ENCODE measurements at places on chromosomes 1 and 21.
A peak's percentile ranks its signal among the peaks of the same experiment; 100 is the strongest.

DNA sequence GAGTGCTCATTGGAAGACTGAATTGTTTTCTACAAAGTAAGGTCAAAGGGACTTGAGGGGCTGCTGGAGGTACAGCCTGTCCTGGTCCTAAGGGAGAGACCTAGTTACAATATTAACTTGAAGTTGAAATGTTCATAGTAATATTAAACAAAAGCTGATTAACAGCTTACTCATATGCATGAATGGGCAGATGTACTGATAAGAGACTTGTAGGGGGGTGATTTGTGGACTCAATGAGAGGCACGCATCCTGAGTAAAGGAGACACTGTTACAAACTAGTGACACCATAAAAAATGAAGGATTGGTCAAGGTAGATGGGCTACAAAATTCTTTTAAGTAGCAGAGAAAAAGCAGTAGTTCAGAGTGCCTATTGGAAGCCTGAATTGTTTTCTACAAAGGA is 2.7 kb downstream of the HSD11B1 start:
- ATAC-seq = peak; percentile 64

- ATAC-seq = no peak
Measured at GRCh38 chr21:38631676-38632075, 133.4 kb upstream of the ERG start.

GRCh38 chr1:30005972-30006619 is 717.3 kb downstream of the MATN1 start:
- no peak for ATAC-seq

DNA sequence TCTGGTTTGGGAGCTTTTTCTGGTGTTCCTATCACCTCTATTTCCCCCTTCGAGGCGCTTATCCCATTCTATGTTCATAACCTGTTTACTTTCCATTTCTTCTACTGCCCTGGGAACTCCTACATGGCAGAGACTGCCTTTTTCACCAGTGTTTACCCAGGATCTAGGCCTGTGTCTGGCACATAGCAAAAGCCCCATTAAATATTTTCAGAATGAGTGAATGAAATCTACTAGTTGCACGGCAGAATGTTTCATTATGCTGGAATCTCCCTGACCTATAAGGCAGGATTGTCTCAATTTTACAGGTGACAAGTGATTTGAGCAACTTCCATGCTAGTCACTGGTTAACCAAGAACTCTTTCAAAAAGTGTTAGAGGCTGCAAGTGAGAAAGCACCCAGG is 70.1 kb downstream of the PGM1 start:
- no peak for ATAC-seq

GRCh38 chr1:232226197-232226712 is 403.7 kb downstream of the SIPA1L2 start:
- no peak for ATAC-seq

DNA sequence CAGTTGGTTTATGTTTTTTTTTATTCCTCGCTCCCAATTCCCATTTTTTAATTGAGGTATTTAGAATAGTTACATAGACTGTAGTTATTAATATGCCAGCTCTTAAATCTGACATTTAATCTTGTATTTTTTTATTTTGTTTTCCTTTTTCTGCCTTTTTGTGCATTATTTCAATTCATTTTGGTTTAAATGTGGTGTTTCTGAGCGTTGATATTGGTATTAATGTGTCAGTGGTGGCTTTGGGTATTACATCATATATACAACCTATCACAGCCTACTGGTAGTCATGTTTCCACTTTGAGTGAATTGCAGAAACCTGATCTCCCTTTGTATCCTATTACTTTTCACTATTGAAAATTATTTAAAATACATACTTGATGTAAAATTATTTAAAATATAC is 1027.3 kb downstream of the KCNT2 start:
- no peak for ATAC-seq

DNA sequence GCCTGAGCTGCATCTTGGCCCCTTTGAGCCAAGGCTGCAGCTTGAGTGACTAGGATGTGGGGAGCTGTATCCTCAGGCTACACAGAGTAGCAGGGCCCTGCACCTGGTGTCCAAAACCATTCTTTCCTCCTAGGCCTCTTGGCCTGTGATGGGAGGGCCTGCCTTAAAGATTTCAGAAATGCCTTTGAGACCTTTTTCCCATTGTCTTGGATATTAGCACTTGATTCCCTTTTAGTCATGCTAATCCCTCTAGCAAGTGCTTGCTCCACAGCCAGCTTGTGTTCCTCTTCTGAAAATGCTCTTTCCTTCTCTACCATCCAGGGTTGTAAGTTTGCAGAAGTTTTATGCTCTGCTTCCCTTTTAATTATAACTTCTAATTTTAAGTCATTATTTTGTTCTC is 21.7 kb upstream of the KIRREL1 start:
- no peak for ATAC-seq

DNA sequence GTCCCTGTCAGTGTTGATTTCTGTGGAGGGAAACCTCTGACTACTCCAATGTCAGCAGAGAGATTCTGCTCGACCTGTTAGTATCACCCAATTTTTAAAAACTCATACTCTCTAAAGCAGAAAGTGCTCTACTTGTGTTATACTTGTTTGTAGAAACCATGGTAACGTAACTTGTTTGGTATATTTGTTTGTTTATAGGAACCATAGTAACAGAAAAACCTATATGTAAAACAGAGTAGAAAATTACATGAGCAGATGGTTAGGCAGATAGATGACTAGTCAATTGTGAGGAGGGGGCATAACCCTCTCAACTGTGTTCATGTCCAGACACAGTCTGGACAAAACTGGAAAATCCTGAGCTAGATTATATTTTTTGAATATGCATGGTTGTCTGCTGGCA is 6.7 kb downstream of the TRIM45 start:
- peak; percentile 33 for ATAC-seq

DNA sequence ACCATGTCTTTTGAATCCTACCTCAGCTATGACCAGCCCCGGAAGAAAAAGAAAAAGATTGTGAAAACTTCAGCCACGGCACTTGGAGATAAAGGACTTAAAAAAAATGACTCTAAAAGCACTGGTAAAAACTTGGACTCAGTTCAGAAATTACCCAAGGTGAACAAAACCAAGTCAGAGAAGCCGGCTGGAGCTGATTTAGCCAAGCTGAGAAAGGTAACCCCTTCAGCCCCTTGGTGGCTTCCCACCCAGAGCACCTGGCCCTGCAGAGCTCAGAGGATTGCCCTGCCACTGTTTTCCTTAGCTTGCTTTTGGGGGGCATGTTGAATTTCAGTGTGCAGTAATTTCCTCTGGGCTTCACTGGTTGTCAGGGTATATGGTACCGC is 8.5 kb downstream of the ELOA start:
- ATAC-seq = no peak

DNA sequence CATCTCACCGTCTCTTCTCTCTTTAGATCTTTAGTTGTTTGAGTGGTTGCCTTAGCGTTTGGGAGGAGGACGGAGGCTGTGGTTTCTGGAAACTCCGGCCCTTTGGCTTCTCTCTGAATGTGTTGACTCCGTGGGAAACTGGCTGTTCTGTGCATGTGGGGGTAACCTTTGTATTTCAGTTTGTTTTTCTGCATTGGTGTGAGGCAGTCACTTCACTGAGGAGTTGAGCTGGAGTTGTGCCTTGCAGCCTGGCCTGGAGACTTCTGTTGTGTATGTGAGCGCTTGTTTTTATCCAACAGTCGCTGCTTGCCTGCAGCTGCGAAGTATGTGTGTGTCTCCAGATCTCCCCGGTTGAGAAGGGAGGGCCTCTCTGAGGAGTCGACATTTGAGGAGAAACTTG is 33.6 kb downstream of the CLDN14 start:
- ATAC-seq = no peak

DNA sequence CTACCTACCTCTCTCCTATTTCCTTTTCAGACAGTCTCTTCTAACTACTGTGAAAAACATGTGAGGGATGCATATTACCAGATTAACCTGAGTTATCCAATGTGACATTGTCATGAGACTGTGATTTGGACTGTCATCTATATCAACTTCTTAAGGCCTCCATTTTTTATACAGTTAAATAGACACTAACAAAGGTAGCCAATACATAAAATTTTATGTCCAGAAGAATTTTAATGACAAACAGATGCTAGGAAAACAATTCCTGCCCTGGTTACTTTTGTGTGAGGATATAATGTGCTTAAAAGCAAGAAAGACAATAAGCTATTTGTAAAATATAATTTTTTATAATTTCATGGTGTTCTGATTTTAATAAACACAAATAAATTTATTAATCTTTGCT is 136.2 kb downstream of the DPYD start:
- ATAC-seq = no peak

- no peak for ATAC-seq
Measured at GRCh38 chr1:84506729-84507453, 510 bp upstream of the GNG5 start.

GRCh38 chr1:179126338-179127060 is 44.6 kb downstream of the TOR3A start:
- ATAC-seq = no peak

GRCh38 chr1:101728029-101728428 is 268.7 kb downstream of the OLFM3 start:
- no peak for ATAC-seq

- no peak for ATAC-seq
Measured at GRCh38 chr1:116179419-116179818, 68.2 kb downstream of the MAB21L3 start.

DNA sequence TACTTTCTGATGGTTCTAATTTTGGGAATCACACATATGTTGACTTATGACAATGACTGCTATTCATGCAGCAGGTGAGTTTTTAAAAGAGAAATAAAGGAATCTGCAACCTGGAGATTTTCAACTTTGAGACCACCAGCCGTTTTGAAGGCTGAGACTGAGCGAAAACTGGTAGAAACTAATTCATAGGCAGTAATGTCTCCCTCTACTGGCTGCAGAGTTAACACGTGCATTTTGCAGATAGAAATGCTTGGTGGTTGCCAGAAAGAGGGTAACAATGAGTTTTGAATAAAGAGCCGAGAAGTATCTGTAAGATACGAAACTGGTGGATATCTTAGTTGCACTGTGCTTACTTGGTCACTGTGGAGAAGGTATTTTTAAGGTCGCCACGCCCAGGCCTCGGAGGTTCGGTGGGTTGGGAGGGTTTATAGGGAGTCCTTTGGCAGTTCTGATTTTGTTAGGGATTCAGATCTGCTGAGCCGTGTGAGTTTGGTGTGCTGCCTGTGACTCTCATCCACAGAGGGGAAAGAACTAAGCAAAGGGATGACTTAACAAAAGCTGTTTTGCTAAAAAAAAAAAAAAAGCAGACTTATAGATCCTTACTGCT is 83.0 kb downstream of the RYR2 start:
- ATAC-seq = no peak

GRCh38 chr21:45892156-45892915 is 89.2 kb upstream of the COL6A1 start:
- peak; percentile 38 for ATAC-seq

DNA sequence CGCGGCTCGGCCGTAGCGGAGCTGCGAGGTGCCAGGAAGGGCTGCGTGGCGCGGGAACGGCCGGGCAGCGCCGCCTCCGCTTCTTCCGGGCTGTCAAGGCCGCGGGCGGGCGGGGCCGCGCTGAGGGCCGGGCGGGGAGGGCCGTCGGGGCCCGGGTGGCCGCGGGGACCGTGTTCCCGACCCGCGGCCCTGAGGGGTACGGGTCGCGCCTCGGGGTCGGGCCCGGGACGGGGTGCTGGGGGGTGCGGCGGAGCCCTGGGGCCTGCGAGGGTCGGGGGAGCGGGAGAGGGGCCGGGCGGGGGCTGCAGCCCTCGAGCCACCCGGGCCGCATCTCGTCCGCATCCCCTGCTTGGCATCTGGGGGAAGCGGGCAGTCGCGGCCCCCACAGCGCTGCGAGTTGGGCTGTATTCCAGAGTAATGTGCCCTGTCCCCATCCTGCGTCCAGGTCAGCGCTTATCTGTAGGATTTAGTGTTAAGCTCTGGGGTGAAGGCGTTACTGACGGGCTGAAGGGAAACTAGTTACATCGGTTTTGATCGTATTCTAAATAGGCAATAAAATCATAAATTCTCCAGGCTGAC is 379 bp downstream of the RER1 start:
- ATAC-seq = no peak

DNA sequence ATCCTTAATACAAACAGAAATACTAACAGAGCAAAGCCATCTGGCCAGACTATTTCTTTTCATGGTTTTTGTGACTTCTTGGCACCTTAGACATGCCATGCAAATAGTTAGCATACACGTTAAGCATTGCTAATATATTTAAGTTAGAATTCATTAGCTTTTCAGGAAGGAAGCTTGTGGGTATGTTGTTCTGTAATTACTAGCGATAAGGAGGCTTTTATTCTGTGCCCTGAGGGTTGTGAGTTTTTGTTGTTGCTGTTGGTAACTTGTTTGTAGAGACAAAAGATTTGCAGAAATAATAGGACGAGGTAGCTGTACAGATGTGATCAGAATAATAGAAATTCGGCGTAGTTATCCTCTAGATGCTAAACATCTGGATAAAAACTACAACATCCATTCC is 305.3 kb downstream of the TM2D1 start:
- no peak for ATAC-seq

DNA sequence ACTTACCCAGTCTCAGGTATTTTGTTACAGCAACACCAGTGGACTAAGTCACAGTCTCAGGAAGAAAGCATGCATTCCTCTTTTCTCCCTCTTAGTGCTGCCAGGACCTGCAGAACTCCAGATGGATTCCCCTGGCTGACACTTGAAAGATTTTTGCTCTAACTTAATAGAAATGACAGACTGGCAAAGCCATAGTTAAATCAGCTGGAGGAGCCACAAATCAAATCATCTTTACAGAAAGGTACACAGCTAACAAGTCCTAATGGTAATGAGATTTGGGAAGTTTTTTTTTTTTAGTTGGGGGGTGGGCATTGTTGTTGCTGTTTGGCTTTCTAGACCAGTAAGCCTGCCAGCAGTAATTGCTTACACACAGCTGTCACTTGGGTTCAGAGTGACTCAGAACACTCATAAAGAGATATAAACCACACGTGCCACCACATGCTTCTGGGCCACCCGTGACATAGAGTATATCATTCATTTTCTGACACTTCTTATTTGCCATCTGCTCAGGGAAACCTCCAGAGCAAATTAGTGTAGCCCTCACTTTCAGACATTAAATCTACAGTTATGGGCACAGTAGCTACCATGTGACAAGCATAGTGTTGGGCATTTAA is 72.4 kb downstream of the FH start:
- peak; percentile 30 for ATAC-seq

GRCh38 chr1:98400446-98400845 is 261.1 kb upstream of the SNX7 start:
- ATAC-seq = no peak
